Caudate nucleus (tissue), 63 donors: ENCODE measurements at places on chromosomes 5 and 9.

- no peak for DNase-seq
Observed at GRCh38 chr5:145637396-145637795, 197.7 kb downstream of the PRELID2 start.

DNA sequence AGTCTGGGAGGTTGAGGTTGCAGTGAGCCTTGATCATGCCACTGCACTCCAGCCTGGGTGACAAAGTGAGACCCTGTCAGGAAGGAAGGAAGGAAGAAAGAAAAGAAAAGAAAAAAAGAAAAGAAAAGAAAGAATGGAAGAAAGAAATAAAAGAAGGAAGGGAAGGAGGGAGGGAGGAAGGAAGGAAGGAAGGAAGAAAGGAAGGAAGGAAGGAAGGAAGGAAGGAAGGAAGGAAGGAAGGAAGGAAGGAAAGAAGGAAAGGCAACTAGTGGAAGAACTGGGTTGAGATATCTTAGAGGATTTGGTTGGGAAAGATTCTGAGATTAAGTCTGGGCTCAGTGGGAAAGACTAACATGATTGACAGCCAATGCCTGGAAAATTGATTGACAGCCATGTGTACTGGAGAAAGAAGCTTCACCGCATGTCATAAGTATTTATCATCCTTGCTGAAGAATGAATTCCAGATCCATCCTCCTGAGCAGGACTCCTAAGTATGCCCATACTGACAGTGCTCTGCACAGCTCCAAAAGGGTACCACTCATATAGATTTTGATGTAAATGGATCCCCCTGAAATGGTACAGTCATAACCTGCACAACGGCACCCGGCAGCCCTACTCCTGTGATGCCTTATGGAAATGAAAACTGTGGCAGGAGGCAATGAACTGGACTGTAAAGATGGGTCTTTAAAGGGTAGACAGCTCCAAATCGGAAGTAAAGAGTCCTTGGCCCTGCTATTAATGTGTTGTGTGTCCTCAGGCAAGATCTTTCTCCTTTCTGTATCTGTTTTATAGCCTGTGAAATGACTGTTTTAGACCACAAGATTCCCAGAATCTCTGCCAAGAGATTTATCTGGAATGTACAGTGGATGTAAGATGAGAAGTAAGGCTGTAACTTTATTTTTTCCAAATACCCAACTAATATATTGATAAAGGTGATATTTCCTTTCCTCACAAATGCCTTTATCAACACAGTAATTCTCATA lies 16.9 kb upstream of the ADRA1B start:
- no peak for DNase-seq

GRCh38 chr5:147509710-147510651 lies at the start of gene DPYSL3:
Gene DPYSL3 (minus strand): TSS chr5:147510068. CDS start chr5:147509858, 210 bp downstream.
- DNase-seq, result peak; percentile 56

- DNase-seq, result no peak
Observed at GRCh38 chr5:3386637-3387036, 209.0 kb upstream of the IRX1 start.

DNA sequence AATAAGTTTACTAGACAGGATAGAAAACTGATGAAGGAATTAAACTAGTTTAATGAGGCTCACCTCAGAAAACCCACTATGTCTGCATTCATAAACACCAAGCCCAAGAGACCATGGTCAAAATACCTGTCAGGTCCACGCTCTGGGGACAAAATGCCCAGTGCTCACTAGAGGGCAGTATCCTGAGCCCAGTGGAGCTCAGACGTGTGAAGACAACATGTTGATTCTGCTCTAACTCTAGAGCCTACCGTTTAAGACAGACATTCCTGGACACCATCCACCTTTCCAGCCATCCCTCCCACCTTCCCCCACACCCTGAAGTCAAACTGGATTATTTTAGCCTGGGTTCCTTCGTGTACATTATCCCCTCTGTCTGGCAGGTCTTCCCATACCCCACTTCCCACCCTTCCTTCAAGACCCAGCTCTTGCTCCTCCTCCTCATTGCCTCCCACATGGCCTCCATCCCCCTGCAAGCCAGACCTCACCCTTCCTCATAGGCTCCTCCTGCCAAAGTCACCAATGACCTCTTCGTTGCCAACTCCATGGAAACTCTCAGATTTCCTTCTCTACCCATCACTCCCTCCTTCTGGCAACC lies 142.3 kb upstream of the FSTL4 start:
- DNase-seq, result no peak

DNA sequence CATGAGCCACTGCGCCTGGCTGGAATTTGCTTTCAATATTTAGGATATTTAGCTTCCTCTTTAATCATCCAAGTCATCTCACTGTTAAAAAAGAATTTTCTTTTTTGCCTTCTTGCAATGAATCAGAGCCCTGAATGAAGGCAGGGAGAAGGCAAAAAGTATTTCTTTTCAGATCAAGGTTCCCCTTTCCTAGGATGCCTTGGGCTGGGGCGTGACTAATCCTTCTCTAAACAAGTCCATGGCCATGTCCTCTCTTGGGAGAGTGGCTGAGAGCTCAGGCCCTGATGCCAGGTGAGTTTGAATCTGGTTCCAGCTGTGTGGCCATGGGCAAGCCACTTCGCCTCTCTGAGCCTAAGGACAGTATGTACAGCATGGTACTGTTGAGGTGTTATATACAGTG lies 84.8 kb upstream of the NEURL1B start:
- DNase-seq, result no peak

DNA sequence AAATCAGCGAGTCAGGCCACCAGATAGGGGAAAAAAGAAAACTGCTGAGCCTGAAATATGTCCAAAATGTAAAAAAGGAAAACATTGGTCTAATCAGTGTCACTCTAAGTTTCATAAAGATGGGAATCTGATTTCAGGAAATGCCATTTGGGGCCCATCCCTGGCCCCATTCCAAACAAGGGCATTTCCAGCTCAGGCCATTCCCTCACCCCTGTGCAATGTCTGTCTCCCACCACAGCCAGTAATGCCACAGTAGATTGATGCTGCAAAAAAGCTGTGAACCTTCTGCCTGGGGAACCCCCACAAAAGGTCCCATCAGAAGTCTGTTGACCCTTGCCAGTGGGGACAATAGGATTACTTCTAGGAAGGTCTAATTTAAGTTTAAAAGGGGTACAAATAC lies 199.6 kb downstream of the YTHDC2 start:
- DNase-seq, result no peak

DNA sequence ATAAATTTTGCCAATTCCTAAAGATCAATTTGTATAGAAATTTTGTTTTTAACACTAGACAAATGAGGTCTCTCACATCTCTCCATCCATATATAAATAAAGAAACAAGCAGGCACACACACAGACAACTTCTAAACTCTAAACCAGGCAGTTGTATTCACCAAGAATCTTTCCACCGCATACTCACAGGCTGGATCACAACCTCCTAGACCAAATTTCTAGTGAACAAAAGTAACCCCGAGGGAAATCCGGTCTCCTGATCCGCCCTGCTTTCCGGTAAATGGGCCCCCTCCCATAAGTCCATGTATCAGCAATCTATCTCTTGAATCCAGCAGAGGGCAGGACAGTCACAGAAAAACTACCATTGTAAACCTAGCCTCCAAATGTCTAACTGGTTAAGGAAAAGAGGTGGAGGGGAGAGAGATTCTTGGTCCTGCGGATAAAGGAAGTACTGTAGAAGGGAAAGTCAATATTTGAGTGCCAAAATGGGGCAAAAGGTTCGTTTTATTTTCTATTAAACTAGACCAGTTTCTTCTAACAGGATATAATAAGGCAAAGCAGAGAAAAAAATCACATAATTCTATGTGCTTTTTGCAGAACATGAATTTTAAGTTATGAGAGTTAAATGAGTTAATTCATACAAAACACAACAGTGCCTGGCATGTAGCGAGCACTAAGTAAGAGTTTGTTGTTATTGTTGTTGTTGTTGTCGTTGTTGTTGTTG lies 4.8 kb upstream of the SMU1 start:
- peak; percentile 24 for DNase-seq

DNA sequence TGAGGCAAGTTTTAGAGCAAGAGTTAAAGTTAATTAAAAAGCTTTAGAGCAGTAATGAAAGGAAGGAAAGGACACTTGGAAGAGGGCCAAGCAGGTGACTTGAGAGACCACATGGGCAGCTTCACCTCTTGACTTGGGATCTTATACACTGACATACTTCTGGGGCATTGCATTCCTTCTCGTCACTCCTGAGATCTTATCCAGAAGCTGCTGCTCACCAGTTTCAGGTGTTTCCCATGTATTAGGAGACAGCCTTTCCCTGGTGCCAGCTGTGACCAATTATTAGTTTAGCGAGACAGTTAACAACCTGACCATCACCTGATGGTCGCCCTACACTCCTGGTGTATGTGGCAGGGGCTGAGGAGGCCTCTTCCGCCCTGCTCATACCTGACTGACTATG lies 382.1 kb downstream of the KDM4C start:
- DNase-seq, result no peak

GRCh38 chr9:13806714-13807113 lies 507.2 kb downstream of the NFIB start:
- no peak for DNase-seq

DNA sequence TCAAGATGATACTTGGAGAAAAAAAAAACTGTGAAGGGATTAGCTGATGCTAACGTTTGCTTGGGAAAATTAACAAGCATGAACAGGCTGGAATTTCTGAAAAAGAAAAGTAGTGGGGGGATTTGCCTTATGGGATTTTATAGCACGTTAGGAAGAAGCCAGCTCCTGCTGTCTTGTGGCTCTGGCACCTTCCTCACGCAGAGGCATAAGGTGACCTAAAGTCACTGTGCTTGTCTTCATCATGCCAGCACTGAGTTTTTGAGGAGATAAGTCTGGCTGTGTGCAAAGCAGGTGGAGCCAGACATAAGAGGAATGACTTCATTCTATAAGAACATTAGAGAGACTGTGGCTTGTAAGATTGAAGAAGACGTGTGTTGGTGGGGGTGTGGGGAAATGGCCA lies 94.4 kb upstream of the MAP1B start:
- DNase-seq, result no peak

GRCh38 chr9:121772600-121773285 lies 121.3 kb downstream of the DAB2IP start:
- DNase-seq, result no peak
